ENCODE measurements at places on chromosomes 5 and 9. TPM values are rescaled to one million over a fixed set of nuclear protein-coding genes. Genes with fewer than 3 reads are reported as not detected.

The SPINK13 gene
- not detected for total RNA-seq

The IARS1 gene
- total RNA-seq: 112 TPM

The TMEM252 gene
- not detected for total RNA-seq

The MACIR gene
- 21.6 TPM for total RNA-seq

The CEP120 gene
- total RNA-seq: 45.8 TPM

The QRFP gene
- total RNA-seq: not detected

The ANGPTL2 gene
- 2.4 TPM for total RNA-seq

The C6 gene
- total RNA-seq: 9.9 TPM

The GDA gene
- 1.7 TPM for total RNA-seq

The LRRC70 gene
- 9.9 TPM for total RNA-seq

The PIP5KL1 gene
- total RNA-seq: 8.4 TPM

The TXNDC8 gene
- 17.9 TPM for total RNA-seq

DNA sequence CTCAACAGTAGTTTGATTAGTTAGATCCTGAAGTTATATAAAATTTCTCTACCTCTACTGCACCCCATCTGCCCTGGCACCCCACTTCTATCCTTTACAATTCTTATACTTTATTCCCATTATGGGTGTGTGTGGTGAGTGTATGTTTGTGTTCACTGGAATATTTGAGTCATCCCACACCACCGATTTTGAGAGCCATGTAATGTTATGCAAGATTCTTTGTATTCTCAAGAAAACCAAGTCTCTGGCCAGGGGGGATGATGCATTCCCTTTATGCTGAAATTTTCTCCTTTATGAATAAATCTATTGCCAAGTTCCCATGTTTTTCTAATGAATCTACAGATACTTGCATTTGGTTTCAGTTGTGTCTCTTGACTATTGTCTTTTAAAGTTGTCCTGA is 266.8 kb downstream of the ARHGEF28 start:
- no peak for DNase-seq

DNA sequence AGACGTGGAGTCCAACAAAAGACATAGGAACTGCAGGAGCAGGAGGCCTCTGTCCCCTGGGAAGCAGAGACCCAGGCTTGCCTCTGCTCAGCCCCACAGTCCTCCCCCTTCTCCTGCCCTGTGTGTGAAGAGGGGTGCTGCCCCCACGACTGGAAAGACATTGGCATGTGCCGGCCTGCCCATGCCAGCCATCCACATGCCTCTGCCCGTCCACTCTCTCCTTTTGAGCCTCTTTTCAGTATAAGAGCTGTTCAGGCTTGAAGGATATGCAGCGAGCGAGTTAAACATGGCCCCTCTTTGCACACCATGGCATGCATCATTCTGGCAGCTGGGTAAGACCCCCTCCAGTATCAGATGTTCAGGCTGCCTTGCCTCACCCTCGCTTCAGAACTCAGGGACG is 159.7 kb upstream of the OTULINL start:
- no peak for DNase-seq

DNA sequence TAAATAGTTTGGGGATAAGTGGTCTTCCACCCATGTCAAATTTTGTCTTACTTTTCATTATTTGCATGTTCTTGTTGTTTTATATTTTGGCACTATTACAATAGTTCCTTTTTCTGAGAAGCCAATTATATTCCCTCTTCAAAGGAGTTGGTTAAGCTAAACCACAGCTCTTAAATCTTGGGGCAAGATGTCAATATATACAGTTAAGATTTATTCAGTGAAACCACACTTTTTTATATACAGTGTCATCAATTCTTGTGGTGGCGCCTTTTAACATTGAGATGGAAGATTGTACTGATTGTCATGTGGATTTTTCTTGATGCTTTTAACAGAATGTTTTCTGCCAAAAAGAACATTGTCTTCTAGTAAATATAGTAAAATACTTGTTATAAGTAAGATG is 104.1 kb downstream of the MTREX start:
- no peak for DNase-seq

DNA sequence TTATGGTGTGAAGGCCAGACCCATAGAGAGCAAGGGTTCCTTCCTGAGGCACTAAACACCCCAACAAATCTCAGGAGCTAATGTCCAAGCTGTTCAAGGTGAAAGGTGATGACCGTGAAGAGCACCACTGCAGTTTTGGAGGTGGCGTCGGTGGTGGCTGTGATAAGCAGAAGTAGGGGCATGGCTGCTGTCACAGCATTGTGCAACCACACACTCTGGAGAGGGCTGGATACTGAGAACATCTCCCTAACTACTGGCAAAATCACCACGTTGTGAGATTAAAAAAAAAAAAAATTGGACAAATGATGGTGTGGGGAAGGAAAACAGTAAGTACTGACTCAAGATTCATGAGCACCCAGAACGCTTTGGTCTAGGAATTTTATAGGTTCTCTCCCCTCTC is 156.5 kb downstream of the PJA2 start:
- no peak for DNase-seq

DNA sequence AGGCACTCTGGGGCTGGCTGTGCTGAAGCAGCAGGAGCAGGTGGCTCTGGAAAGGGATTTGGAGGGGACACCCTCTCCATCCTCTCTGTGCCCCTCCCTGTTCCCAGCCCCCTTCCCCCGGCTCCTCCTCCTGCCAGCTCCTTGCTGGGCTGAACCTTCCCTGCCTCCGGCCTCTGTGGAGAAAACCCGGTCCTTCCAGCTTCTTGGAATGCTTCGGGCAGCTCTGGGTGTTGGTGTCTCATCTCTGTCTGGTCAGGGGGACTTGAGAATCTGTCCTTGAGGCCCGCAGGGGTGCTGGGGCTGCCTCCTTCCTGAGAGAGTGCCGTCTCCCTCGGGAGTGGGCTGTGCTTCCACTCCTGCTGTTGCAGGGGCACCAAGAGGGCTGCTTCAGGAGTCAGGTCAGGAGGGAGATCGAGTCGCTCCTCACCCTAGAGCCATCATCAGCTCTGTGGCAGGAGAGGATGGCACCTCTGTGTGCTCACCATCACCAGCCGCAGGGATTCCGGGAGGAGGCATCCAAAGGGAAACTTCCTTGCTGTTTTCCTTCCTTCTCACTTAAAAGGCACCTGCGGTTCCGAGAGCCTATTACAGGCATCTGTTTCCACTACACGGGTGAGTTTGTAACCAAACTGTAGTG is 30.6 kb downstream of the NDUFS6 start:
- no peak for DNase-seq

- DNase-seq: no peak
Measured at GRCh38 chr9:14941501-14942405, 31.5 kb upstream of the FREM1 start.

DNA sequence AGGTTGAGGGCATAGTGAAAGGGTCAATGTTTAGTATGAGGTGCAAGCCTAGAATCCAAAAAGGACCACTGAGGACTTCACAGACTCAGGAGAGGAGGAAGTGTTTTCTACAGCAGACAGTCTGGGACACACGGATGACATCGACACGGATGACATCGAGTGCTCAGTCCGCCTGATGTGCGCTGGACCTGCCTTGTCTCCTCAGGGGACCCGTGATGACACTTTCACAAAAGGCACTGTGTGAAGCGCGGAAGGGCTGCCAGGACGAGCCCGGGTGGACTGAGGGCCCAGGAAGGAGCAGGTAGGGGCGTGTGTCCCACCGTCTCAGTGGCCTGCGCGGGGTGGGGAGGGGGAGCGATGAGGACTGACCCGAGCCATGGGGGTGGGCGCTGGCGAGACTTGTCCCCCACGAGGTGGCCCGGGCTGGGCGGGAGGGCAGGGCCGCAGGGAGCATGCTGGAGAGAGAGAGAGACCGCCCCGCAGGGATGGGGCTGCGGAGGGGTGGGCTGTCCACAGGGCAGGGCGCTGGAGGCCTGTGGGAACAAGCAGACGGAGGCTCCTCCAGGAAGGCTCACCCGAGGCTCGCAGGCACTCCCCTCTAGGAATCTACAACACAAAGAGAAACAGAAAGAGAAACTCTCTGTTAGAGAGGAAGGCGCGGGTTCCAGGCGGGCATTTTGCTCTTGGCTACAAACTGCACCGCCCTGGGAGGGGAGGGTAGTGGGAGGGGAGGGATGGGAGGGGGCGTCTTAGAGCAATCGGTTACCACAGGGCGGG is 54.9 kb downstream of the USP20 start:
- no peak for DNase-seq

GRCh38 chr5:90865180-90865579 is 306.6 kb downstream of the ADGRV1 start:
- DNase-seq: no peak

GRCh38 chr5:58274191-58274590 is 185.7 kb downstream of the PLK2 start:
- DNase-seq: no peak

DNA sequence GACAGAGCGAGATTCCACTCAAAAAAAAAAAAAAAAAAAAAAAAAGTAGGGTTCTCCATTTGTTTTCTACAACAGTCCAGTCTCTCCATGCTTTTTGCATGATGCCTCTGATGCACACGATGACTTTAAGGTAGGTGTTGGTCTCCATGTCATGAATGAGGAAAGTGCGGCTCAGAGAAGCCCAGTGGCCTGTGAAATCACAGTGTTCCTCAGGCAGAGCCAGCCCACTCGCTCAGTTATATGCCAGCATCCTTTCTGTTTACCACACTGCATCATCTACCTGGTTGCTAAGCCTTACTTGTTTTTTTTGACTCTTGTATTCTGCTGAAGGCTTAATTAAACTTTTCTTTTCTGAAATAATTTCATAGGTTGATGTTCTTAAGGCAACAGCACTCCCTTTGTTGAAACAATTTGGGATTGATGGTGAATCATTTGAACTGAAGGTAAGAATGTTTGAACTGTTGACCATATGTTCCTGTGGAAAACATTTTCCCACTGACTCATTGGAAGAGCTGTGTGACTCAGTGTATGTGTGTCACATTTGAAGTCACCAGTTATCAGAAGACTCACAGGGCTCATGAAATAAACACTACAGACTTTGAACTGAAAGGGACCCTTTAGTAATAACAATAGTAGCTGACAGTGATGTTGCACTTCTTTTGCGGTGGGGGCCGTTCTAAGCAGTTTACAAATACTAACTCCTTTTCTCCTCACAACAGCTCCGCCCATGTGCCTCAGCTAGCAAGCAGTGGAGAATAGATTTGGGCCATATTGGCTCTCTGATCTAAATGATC is 40.2 kb downstream of the RCL1 start:
- no peak for DNase-seq

DNA sequence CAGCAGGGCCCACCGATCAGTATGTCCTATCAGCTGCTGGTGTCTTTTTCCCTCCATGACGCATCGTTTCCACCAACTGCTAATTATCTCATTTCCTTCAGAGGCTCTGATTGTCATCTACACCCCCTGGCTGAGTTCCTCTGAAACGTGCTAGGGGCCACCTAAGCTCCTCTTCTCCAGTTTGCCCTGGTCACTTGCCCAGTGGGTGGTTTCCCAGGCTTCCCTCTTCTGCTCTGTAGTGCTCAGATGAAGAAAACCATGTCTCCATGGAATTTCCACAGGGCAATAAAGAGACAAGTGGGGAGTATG is 65.3 kb downstream of the TSTD2 start:
- no peak for DNase-seq

DNA sequence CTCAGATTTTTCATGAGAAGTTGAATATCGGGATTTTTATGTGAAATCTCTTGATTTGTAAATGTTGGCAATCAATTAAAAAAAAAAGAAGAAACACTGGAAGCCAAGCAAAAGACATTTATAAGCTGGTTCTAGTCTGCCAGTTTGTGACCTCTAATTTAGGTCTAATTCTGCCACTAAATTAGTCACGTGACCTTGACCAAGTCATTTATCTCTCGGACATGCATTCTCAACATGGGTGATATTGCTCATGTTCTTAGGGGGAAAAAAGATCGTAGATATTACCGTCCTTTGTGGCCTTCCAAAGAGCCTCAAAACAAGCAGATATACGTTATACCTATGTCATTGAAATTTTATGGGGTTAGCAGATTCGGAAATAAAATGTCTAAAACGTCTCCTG is 52.9 kb upstream of the PTPDC1 start:
- DNase-seq: no peak

GRCh38 chr5:126366199-126366560 is 57.0 kb upstream of the GRAMD2B start:
- no peak for DNase-seq

DNA sequence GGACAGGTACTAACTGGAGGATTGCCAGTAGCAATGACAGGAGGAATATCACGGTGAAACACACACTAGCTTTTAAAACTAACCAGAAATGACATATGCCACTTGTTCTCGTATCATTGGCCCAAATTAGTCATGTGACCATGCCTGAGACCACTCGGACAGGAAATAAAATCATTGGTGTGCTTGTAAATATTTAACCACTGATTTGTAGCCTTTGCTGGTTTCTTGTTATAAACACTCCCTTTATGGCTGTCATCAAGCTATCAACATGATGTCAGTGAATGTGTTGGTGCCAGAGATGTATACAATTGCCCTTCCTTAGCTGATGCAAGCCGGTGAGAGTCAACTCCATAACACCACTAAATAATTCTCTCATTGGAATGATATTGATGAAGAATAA is 123.7 kb upstream of the ANKH start:
- no peak for DNase-seq

DNA sequence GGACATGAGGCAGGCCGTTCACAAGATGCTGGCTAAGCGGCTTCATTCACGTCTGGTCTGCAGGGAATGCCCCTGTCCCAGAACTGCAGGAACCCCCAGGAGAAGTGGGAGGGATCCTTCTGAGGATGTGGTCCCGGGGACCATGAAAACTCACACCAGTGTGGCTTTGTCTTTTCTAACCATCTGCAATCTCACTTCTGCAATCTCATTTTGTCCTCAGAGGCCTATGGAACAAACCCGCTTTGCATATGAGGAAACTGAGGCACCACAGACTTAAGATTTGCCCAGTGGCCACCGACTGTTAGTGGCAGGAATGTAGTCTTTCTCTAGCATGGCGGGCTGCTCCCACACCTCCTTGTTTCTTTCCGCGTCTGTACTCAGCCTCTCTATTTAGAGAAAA is 6.9 kb downstream of the CXCL14 start:
- DNase-seq: no peak

- DNase-seq: no peak
Measured at GRCh38 chr5:178314061-178314660, 81.6 kb upstream of the PHYKPL start.

DNA sequence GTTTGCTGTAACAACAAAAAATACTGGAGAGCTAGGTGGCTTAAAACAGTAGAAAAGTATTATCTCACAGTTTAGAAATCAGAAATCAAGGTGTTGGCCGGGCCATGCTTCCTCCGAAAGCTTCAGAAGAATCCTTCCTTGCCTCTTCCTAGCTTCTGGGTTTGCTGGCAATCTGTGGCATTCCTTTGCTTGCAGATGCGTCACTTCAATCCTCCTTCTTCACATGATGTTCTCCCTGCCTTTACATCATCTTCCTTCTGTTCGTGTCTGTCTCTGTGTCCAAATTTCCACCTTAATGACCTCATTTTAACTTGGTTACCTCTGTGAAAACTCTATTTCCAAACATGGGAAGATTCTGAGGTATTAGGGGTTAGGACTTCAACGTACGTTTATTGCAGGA is 90.4 kb upstream of the CHD1 start:
- peak; percentile 21 for DNase-seq

GRCh38 chr9:124079176-124079925 is 67.8 kb downstream of the LHX2 start:
- DNase-seq: no peak

- no peak for DNase-seq
Measured at GRCh38 chr5:55030220-55030619, 6.2 kb downstream of the GZMK start.

Measured in testis (tissue), 5 donors.